T47D (cell line): ENCODE measurements at places on chromosomes 3 and 15.

GRCh38 chr15:34810443-34811129, 15.2 kb upstream of the ACTC1 start:
- peak; percentile 16 for DNase-seq

DNA sequence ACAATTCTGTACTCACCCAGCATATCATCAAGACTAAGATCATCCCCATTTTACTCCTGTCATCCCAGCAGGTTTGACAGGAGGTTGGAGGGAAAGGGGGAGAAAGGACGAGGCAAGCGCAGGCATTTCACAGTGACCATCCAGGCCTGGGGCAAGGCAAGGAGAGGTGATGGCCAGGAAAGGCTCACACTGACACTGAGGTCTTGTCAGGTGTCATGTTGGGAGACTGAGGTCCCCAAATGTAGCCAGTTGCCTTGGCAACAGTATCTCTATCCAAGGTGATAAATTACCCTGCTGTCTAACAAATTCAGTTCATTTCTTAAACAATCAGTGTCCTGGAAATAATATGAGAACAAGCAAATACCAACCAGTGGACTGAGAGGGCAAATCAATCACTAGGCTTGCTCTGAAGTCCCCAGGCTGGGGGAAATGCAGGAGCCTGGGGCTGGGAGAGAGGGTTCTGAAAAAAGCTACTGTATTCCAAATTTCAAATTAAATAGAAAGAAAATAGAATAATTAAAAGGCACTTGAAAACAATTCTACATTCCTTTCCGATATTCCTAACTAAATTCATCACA, 172.8 kb downstream of the OSBPL10 start:
- DNase-seq: no peak

GRCh38 chr3:48402907-48403306, 27.0 kb downstream of the PLXNB1 start:
- DNase-seq: no peak

DNA sequence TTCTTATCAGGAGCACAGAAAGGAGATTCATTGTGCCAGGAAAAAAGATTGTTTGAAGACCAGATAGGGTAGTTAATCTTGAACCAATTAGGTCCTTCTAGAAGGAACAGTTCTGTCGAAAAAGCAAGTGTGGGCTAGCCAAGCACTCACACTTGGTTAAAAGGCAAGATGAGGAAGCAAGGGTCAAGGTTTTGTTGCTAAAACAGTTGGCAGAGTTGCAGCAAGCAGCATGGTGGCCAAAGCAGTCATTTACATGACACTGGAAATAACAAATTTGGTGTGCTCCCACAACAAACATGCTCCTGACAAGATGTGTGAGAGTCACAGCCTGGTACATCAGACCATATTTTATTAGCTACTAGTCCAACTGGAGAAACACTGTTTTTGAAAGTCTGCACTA, 228.0 kb upstream of the CFAP20DC start:
- no peak for DNase-seq
